CD4-positive, alpha-beta T cell treated with Interleukin-2 at 100 ng/mL for 4 hours (primary cell): ENCODE measurements at places on chromosomes 2 and 18.

DNA sequence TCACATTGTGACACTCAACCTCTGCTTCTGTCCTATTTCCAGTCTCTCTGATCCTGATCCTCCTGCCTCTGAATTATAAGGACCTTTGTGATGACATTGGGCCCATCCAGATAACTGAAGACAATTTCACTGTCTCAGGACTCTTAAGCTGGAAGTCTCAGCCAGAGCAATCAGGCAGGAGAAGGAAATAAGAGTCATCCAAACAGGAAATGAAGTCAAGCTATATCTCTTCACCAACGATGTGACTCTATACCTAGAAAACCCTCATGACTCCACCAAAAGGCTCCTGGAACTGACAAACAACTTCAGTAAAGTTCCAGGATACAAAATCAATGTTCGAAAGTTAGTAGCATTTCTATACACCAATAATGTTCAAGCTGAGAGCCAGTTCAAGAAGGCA, 29.3 kb upstream of the TWIST2 start:
- DNase-seq, result no peak

- DNase-seq, result peak; percentile 71
Measured at GRCh38 chr2:200862532-200863000, 1.9 kb downstream of the CLK1 start.

- no peak for DNase-seq
Measured at GRCh38 chr2:2252179-2252578, 78.9 kb downstream of the MYT1L start.

GRCh38 chr2:38572167-38572566, 30.6 kb downstream of the HNRNPLL start:
- DNase-seq, result no peak

DNA sequence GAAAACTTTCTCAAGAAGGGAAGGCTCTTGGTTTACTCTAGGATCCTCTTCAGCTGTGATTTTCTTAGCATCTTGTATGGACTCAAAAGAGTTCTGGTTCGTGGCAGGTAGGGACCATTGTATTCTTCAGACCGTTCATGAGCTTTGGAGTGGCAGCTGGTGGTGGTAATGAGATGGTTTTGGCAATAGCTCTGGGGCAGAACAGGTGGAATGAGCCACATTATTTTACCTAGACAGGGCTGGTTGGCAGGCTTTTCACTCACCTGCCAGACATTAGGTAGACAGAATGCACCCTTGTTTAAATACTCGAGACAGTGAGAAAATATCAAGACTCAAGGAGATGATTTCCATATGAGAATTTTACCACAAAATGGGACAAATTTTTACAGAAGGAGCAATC, 26.2 kb upstream of the MGAT5 start:
- no peak for DNase-seq

DNA sequence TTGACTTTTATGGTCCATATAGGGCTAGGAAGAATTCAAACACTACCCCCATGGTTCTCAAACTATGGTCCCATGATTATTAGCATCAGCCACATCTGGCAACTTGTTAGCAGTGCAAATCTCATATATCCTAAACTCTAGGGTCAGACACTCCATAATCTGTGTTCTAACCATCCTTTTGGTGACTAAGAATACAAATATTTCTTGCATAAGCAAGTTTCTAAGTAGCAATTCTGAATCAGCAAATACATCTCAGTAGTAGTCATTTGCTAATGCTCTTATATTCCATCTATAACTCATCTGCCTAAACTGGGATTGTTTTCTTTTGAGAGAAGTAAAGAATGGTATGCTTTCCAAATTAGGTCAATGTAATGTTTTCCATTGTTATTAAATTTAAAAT, 447.3 kb downstream of the TMX3 start:
- no peak for DNase-seq

GRCh38 chr2:2238726-2239269, 92.3 kb downstream of the MYT1L start:
- no peak for DNase-seq

- DNase-seq, result no peak
Measured at GRCh38 chr18:79857082-79857671, 59.4 kb downstream of the KCNG2 start.

DNA sequence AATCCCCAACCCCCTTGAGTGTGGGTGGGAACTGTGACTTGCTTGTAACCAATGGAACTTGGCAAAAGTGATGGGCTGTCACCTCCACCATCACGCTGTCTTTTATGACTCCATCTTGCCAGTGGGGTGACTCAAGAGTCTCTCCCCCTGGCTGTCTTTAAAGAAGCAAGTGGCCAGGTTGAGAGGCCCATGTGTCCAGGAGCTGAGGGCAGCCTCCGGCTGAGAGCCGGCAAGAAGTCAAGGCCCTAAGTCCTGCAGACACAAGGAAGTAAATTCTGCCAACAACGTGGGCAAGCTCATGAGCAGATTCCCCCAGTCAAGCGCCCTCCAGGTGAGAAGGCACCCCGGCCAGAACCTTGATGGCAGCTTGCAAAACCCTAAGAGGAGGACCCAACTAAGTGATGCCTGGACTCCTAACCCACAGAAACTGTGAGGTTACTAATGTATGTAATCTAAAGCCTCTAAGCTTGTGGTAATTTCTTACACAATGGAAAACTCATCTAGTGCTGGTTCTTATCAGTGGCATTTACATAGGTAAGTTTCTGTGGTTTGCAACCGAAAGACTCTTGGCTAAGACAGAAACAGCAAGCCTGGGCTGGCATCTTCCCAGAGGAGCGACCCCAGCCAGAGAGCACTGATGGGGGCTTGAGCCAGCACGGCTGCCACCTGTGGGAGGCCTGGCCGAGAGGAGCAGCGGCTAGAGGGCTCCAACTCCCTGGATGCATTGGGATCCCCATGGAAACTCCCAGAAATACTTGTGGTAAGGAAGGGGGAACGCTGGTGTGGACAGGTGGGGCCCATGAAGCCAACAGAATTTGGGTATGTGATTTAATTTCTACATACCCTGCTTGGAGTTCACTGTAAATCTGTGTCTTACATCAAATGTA, 49.3 kb downstream of the CIB4 start:
- DNase-seq, result no peak

- no peak for DNase-seq
Measured at GRCh38 chr18:32595832-32596231, 125.2 kb upstream of the GAREM1 start.

GRCh38 chr2:237500681-237501424, 13.8 kb downstream of the MLPH start:
- no peak for DNase-seq

- DNase-seq, result no peak
Measured at GRCh38 chr18:26703170-26703930, 155.0 kb upstream of the KCTD1 start.

GRCh38 chr2:715038-715437, 37.8 kb upstream of the TMEM18 start:
- DNase-seq, result no peak

DNA sequence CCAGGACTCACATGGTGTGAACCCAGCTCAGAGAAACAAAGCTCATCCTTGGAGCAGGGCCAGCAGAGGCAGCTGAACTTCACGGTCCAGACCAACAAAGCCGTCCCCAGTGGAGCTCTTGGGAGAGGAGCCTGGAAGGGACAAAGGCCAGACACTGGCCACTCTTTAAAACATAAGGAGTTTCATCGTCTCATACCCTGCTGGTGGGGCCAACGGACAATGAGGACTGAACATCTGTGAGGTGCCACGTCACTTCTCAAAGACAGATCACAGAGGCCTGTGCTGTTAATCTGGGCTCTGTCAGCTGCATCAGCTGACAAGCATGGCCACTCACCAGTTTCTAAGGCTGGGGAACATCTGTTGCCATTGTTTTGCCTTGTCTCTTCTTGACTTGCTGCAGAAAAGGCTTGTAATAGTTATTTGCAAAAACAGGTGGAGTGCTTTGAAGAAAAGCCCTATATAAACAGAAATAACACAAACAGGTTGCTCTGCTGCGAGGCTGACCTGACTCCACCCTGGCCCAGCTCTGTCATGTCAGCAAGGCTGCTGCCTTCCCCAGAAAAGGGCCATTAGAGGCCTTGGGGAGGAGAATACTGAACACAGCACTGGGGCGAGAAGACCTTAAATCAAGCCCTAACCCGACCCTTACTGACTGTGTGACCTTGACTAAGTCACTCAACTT, 68.1 kb upstream of the DAPL1 start:
- DNase-seq, result no peak

- DNase-seq, result no peak
Measured at GRCh38 chr2:128449226-128450061, 130.8 kb upstream of the HS6ST1 start.

- no peak for DNase-seq
Measured at GRCh38 chr2:232458661-232459418, 2.9 kb downstream of the ALPI start.

- no peak for DNase-seq
Measured at GRCh38 chr18:74579496-74580065, 18.1 kb upstream of the ZNF407 start.

DNA sequence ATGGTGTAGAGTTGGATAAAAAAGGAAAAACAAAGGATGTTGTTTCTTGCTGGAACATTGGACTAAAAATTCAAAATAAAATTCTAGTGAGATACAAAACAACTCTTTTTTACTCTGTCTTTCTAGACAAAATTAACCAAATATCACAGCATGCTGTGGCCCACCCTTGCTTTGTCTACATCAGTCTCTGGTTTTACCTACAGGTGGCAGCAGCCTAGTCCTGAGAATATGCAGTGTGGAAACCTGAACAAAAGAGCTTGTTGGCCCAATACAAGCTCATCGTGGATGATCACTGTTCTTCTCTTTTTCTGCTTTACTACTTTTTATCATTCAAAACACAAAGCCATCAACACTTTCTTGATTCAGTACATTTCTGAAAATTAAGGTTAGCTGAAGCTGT, 210.4 kb downstream of the CDH19 start:
- no peak for DNase-seq

GRCh38 chr2:165198181-165198580, 5.7 kb downstream of the SCN3A start:
- no peak for DNase-seq

DNA sequence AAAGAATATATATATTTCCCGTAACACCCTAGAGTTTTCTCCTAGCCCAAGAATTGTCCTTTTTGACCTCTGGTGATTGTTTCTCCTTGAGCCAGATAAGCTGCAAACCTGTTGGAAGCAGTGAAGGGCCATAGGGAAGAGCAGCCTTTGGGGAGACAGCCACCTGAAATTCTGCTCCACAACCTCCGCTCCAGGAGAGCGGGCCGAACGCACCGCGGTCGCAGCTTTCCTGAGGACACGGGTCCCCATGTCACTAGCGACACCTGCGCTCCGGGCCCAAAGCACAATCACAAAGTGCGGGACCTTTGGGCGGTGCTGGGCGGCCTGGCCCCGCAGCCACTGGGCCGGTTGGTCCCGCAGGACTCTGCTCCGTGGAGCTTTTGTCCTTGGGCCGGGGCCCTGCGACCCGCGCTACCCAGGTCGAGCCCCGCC, 557 bp upstream of the DSG2 start:
- DNase-seq, result no peak

GRCh38 chr18:27007880-27008279, 142.4 kb upstream of the AQP4 start:
- DNase-seq, result no peak
